Breast epithelium (tissue), 4 donors: ENCODE measurements at places on chromosomes 3 and 15.

DNA sequence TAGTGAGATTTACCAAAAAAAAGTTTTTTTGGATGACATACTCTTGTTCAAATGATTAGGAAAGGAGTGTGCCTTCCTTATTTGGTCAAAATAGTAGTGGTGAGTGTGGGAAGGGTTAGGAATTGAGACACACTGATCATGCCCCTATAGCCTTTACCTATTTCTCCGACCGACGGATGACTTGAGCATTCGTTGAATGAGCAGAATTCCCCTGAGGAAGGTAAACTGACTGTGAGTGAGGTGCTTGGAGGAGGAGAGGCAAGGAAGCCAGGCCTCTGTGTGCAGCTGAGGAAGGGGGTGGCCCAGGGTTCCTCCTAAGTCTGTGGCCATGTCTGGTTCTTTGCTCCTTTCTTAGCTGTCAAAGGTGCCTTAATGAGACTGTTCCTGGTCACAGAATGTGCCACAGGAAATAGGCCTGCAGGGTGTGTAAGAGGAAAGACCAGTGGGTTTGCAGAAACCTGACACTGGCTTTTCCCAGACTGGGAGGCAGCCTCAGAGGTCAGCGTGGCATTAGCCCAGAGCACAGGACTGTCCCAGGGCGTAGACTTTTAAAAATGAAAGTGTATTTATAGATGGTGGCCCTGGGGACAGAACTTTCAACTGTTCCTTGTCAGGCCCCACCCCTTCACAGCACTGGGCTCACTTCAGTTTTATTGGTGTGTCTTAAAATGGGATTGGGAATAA is 307.7 kb upstream of the C2CD4B start:
- DNase-seq, result peak; percentile 66

DNA sequence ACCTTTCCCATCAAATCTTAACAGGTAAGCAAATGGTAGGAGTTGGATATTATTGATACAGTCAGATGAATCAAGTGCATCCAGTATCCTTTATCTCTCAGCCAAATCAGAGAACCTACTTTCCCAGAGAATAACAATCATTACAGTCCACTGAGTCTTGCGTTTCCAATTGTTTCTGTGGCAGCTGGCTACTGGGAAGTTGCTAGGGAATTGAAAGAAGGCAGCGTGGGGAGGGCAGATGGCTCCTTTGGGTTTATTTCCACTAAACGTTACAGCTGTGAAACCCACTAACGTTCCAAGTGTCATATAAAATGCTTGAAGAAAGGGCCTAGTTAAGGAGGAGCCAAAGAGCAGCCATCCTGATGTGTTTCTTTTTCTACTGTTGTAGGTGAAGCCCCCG is 78.4 kb downstream of the WDR72 start:
- no peak for DNase-seq

DNA sequence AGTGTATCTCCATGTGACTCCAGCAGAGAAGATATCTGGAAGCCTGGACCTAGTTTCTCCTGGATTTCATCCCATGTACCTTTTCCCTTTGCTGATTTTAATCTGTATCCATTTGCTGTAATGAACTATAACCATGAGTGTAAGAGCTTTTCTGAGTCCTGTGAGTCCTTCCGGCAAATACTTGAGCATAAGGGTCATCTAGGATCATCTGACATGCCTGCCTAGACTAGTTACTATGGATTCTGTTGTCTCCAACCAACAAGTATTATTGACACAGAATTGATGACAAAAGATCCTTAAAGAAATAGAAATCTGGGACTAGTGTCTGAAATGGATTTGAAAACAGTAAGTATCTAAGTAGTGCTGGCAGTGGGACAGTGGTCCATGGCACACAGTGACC is 11.3 kb upstream of the UBE3A start:
- no peak for DNase-seq

GRCh38 chr3:101050046-101050445 is 56.8 kb upstream of the ABI3BP start:
- DNase-seq, result no peak

- no peak for DNase-seq
Measured at GRCh38 chr3:157021679-157022078, 138.3 kb downstream of the CCNL1 start.

DNA sequence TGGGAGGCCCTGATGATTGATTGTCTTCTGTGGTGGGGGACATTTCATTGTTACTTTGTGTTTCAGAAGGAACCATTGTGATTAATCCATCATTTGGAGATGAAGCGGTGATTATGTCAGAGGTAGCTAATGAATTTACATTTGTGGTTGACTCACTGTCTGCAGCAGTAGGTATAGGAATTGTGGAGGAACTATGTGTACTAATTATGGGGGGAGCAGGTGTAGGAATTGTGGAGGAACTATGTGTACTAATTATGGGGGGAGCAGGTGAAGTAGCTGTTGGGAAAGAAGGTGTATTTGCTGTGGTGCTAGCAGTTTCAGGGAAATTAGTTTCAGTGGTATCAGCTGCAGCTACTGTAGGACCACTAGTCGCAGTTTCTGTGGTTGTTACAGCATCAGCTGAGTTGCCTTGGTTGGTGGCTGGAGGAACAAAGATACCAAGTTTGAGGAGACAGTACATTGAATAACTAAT is 6.9 kb downstream of the MUC13 start:
- DNase-seq, result no peak

DNA sequence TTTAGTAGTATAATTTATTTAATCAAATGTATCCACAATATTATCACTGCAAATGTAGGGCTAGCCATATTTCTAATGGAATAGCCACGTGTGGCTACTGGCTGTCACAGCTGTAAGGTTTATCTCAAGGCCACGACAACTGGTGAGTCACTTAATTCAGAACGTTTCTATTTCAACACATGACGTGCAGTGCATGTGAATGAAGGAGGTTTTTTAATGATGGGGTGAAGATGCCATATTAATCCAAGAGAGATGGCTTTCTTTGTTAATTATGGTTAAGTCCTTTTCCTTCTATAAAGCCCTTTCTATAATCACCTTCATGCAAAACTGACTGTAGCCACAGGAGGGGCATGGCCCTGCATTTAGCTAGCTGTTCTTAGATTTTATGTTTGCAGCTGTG is 212.0 kb downstream of the FEZF2 start:
- DNase-seq, result no peak

GRCh38 chr3:102483556-102483955 is 48.7 kb downstream of the ZPLD1 start:
- DNase-seq, result no peak

DNA sequence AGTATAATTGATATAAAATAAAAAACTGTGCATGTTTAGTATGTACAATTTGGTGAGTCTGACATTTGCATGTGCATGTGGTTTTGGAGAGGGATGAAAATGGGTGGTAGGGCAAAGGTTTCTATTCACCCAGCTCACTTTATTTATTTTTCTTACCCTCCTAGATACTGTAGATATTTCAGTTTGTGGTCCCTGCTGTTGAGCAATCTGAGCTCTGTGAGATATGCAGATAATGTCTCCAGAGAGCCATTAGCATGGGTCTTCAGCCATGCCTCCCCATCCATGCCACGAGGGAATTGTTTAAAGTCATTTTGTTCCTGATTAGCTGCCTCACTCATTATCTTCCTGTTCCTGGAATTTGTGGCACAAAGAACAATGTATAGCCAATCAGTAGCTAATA is 44.4 kb upstream of the B3GALNT1 start:
- DNase-seq, result no peak

GRCh38 chr3:105448338-105448982 is 81.8 kb downstream of the ALCAM start:
- no peak for DNase-seq

DNA sequence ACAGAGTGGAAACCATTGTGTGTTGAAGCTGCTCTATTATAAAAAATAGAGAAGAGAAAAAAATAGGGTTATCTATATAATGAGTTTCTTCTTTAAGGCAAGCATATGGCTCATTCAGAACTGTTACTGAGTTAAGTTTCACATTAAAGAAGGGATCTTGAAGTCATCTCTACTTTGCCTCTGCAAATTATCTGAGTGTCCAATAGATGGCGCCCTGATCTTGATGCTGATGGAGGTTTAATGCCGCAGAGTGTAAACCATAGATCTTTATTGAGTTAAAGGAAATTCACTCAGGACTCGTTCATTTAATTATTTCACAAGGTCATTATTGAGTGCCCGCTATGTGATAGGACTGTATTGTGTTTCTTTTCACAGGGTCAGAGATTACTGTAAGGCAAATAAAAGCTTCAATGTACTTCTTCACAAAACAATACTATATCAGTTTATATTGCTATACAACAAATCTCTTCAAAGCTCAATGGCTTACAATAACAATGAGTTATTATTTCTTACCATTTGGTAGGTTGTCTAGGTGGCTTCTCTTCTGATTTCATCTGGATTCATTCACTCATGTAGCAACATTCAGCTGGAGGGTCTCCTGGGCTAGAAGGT is 171.4 kb downstream of the NSUN3 start:
- no peak for DNase-seq

DNA sequence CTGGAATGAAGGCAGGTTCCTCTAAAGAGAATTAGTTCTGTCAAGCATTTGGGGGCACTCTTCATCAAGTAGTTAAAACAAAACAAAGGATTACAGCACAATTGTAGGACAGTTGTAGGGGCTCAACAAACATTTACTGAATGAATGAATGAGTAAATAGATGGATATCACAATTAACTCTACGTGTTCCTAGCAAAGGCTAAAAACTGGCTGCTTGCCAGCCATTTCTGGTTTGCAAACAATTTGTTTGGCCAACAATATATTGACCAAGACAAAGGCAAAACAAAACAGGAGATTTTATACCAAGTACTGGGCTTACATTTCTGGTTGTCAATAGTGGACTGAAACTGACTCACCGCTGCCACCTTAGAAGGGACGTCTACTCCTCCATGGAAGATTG is 116.8 kb downstream of the ZNF280D start:
- no peak for DNase-seq

- no peak for DNase-seq
Measured at GRCh38 chr3:32621466-32621865, 50.8 kb upstream of the DYNC1LI1 start.

GRCh38 chr3:23113455-23114171 is 89.5 kb upstream of the UBE2E2 start:
- no peak for DNase-seq

- DNase-seq, result no peak
Measured at GRCh38 chr3:72768936-72769335, 79.3 kb downstream of the SHQ1 start.

DNA sequence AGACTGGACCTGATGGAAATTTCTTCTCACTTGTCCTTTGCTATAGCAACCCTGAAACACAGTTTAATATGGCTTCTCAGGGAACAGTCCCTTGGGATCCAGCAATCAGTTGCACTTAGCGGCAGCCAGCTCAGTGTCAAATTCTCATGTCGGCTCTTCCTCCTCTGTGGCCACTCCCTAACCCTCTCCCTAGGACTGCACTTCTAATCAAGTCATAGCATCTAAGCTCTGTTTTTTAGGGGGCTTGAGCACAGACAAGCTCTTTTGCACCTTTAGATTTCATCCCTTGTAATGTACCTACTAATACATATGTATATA is 250.5 kb upstream of the TLE3 start:
- no peak for DNase-seq

GRCh38 chr15:58329781-58330671 is 101.8 kb upstream of the LIPC start:
- DNase-seq, result peak; percentile 71
